A549 treated with AZD2906 at 1 μM for 4 hours (cell line): ENCODE measurements at places on chromosomes 3 and 15. TPM values are rescaled to one million over a fixed set of nuclear protein-coding genes. Genes with fewer than 3 reads are reported as not detected.

The ANKRD63 gene
- 0.24 to 0.43 TPM (median 0.33 TPM) in 5 replicates for total RNA-seq

The MITF gene
- 5.3 to 7.2 TPM (median 6.6 TPM) in 5 replicates for total RNA-seq

The LRRC49 gene
- total RNA-seq: 4.0 to 5.7 TPM (median 4.2 TPM) in 5 replicates

The C3orf70 gene
- total RNA-seq: 0.07 to 0.21 TPM (median 0.09 TPM) in 5 replicates

The ZFYVE19 gene
- 15.4 to 18.5 TPM (median 17.0 TPM) in 5 replicates for total RNA-seq

The WDR93 gene
- 0.13 to 0.25 TPM (median 0.21 TPM) in 5 replicates for total RNA-seq

The IL17RD gene
- total RNA-seq: 0.56 to 1.2 TPM (median 0.97 TPM) in 5 replicates

The EFHB gene
- total RNA-seq: 0.79 to 1.5 TPM (median 1.2 TPM) in 5 replicates

The GRK7 gene
- 0.02 to 0.05 TPM in 2 of 5 replicates, not detected in the others for total RNA-seq

The GPR171 gene
- not detected in 5 replicates for total RNA-seq

The CELSR3 gene
- 3.1 to 4.6 TPM (median 3.9 TPM) in 5 replicates for total RNA-seq

The UMPS gene
- 40.7 to 51.1 TPM (median 46.5 TPM) in 5 replicates for total RNA-seq

The ACAP2 gene
- total RNA-seq: 5.3 to 8.4 TPM (median 7.3 TPM) in 5 replicates

The TICRR gene
- total RNA-seq: 10.5 to 12.4 TPM (median 11.6 TPM) in 5 replicates

The SPINK8 gene
- not detected in 5 replicates for total RNA-seq

The NOX5 gene
- 0.17 to 0.35 TPM (median 0.23 TPM) in 5 replicates for total RNA-seq

The GHRL gene
- total RNA-seq: not detected in 5 replicates

The IL12A gene
- total RNA-seq: 0.97 to 1.8 TPM (median 1.1 TPM) in 5 replicates

The CPN2 gene
- not detected in 5 replicates for total RNA-seq

The CPA3 gene
- not detected in 5 replicates for total RNA-seq

The CCK gene
- total RNA-seq: 1.7 to 2.9 TPM (median 1.9 TPM) in 5 replicates

The GOLGA8R gene
- 0.14 to 0.34 TPM (median 0.21 TPM) in 5 replicates for total RNA-seq

The ANKUB1 gene
- total RNA-seq: not detected in 5 replicates

The APBA2 gene
- total RNA-seq: 17.0 to 19.4 TPM (median 18.1 TPM) in 5 replicates

The DUOX1 gene
- total RNA-seq: 0.05 TPM in 3 of 5 replicates, not detected in the others

The APEH gene
- 60.7 to 66.5 TPM (median 63.9 TPM) in 5 replicates for total RNA-seq

The OSBPL10 gene
- total RNA-seq: 17.0 to 24.0 TPM (median 22.8 TPM) in 5 replicates

The SLC12A1 gene
- total RNA-seq: not detected in 5 replicates

The PPP1R14D gene
- 0.14 to 0.21 TPM (median 0.17 TPM) in 3 of 5 replicates, not detected in the others for total RNA-seq

The FEZF2 gene
- total RNA-seq: not detected in 5 replicates

The CLDN18 gene
- total RNA-seq: not detected in 5 replicates

The BCL2A1 gene
- 7.7 to 13.0 TPM (median 9.7 TPM) in 5 replicates for total RNA-seq

The TRPM1 gene
- not detected in 5 replicates for total RNA-seq

The TNNC1 gene
- 0.86 to 1.4 TPM (median 1.1 TPM) in 5 replicates for total RNA-seq

The CHDH gene
- total RNA-seq: 1.8 to 3.3 TPM (median 2.0 TPM) in 5 replicates

The SEMA5B gene
- total RNA-seq: 0.22 to 0.31 TPM (median 0.26 TPM) in 5 replicates

The RNF123 gene
- total RNA-seq: 9.4 to 15.5 TPM (median 13.9 TPM) in 5 replicates

The FAM107A gene
- 0.26 to 0.51 TPM (median 0.41 TPM) in 5 replicates for total RNA-seq

The TMEM207 gene
- not detected in 5 replicates for total RNA-seq

The CLDN11 gene
- 0.07 to 0.15 TPM (median 0.12 TPM) in 5 replicates for total RNA-seq

The DPPA4 gene
- not detected in 5 replicates for total RNA-seq

The GOLGA6D gene
- total RNA-seq: 0.02 to 0.03 TPM in 2 of 5 replicates, not detected in the others

The IQCF5 gene
- not detected in 5 replicates for total RNA-seq

The FAM81A gene
- 10.1 to 12.1 TPM (median 11.7 TPM) in 5 replicates for total RNA-seq

The PRSS50 gene
- total RNA-seq: not detected in 5 replicates

The PLA2G4E gene
- total RNA-seq: 0.06 TPM in 1 of 5 replicates, not detected in the others

The ADCY5 gene
- total RNA-seq: 0.39 to 0.88 TPM (median 0.61 TPM) in 5 replicates

The EPB42 gene
- total RNA-seq: not detected in 5 replicates

The CCDC13 gene
- total RNA-seq: 0.26 to 0.50 TPM (median 0.45 TPM) in 5 replicates

The EFCC1 gene
- total RNA-seq: 0.02 TPM in 1 of 5 replicates, not detected in the others
